SHP77 (cell line): ENCODE measurements at places on chromosomes 5 and 9.

DNA sequence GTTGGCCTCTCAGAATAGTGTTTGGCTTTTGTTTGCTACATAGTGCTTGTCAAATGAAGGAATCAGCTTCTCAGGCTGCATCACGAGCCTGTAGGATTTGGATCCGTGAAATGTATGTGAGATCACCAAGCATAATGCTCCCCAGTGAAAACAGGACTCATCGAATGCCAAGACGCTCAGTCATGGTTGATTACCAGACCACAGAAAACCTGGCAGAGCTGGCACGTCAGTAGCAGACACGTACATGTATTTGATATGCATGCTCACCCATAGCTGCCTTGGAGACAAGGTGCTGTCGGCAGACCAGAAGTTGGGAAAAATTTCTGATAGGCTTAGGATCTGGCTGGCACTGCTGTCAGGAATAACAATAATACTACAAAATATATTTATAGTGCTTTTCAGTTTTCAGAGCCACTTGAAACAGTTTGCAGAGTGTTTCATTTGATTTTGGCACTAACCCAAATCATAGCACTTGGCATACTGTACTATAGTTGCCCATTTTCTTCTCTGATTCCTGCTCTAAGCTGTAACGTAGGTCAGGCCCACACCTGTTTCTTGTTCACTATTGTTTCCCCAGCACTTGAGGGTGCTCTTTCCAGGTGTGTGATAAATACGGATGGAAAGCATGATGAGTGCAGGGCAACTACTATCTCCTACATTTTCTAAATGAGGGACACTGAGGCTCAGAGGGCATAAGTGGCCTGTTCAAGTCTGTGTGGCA is 226.1 kb downstream of the NR3C1 start:
- DNase-seq, result peak; percentile 86

GRCh38 chr9:87671925-87672324 is 54.0 kb upstream of the CTSL start:
- no peak for DNase-seq

DNA sequence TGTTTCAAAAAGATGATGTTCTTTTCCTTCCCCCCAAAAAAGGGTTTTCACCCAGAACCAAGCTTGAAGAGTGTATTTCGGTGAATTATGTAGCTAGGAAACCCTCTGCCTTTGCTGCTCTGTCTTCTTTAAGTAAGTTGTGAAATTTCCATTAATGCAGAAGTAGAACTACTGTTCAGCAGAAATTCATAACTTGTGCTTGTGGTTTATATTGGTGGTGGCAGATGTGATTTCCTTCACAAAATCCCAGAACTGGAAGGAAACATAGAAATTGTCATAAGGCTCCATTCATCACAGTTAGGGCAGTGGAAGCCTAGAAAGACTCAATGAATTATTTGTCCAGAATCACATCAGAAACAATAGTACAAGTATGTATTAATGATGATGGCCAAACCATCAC is 42.1 kb upstream of the DAB2 start:
- DNase-seq, result no peak

- DNase-seq, result no peak
These were observed 208.8 kb downstream of the SAXO1 start for GRCh38 chr9:18824095-18824666.

DNA sequence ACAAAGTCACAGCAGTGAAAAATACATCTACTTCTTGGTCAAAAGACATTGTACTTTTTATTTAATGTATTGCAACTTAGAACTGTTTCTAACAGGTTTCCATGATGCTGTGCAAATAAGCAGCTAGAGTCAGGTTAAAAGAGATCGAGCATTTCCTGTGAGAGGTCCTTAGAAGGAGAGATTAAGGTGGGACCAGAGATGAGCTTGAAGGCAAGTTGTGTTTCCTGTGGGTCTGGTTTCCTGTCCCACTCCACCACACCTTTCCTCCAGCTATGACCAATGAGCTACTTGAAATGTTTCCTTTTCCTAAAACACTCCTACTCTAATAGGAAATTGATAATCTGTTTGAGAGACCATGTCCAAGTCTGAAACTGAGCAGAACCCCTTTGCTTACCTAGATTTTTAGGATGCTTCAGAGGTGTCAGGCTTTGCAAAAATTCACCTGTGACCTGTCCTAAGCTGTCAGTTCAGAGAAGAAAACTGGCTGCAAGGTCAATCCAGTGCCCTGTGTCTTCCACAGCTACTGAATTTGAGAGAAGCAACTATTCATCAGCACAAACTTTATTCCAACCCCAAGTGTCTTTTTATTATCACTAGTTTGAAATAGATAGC is 13.1 kb upstream of the RLN1 start:
- no peak for DNase-seq

GRCh38 chr9:16970321-16970720 is 99.9 kb upstream of the BNC2 start:
- no peak for DNase-seq

GRCh38 chr5:144141585-144141984 is 28.9 kb downstream of the YIPF5 start:
- DNase-seq, result no peak

- no peak for DNase-seq
These were observed 1.1 kb downstream of the PTGER4 start for GRCh38 chr5:40680741-40681362.

GRCh38 chr9:94153905-94154304 is 69.6 kb downstream of the PTPDC1 start:
- DNase-seq, result no peak

DNA sequence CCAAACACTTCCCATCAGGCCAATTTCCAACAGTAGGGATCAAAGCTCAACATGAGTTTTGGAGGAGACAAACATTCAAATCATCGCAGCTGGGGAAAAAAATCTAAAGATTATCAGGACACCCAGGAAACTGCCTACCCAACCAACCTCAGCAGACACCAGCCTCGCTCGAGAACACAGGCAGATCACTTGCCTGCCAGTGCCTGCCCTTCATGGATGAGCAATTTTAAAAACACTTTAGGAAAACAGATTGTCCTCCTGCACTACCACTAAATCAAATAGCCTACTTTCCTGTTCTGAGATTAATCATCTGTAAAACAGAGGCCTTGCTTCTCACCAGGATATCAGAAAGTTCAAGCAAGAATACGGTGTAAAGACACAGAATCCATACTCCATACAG is 14.7 kb upstream of the TMEM174 start:
- DNase-seq, result no peak

DNA sequence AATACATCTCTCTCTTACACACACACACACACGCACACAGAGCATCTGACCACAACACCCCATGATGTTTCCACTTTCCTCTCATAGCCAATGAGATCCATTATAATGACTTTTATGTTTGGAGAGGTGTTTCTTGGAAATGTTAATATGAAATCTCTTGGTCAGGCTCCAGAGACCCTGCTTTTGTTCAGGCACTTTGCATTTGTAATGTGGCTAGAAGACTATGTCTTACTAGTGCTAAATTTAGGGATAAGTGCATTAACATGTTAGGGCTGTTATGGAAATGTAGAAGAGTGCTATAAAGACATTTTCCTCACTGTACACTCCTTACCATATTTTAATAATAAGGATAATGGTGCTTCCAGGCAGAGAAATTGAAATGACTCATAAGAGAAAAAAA is 3.8 kb downstream of the CDH9 start:
- DNase-seq, result no peak

DNA sequence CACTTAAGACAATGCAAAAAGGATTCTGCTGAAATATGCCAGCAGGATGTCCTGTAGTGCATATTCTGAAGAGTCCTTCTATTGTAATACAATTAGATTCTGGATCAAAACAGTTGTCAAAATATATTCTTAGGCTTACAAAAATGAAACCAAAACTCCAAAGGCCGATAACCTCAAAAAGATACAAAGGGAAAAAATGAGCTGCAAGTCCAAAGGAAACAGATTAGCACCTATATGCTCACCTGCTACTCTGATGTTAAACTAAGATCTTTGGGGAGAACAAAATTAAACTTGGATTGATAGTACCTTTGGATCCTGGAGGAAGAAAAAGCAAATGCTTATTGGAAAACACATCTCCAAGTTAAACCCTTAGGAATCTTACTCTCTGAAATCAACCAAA is 397.1 kb downstream of the SPATA31D1 start:
- DNase-seq, result no peak

DNA sequence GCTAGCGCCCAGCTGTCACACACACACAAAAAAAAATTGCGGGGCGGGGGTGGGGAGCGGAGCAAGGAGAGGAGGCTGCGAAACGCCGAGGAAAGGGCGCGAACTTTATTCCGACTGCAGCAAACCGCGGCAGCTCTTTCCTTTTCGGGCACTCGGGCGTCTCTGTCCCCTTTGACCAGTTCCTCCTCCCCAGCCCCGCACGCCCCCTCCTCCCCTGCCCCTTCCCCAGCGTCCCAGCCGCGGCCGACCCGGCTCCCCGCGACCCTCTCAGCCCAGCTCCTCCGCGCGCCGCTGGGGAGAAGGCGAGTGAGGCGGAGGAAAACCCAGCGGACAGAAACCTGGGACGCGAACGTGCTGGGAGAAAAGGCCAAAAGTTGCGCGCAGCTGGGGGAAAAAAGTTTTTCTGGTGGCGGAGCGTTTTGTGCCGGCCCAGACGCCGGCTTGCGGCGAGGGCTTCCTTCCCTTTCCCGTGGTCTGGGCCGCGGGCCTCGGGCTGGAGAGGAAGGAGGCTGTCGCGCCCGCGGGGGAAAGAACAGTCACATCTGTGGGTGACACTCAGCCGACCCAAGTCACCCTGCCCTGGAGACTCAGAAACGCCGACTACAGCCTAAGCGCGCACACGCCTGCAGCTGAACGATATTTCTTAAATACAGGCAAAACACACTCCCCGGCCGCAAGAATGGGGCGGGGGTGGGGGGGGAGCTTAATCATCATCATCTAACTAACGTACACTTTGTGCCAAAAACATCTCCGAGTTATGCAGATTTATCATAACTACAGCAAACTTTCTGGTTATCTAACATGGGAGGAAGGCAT is 1.1 kb upstream of the BNC2 start:
- DNase-seq, result no peak

DNA sequence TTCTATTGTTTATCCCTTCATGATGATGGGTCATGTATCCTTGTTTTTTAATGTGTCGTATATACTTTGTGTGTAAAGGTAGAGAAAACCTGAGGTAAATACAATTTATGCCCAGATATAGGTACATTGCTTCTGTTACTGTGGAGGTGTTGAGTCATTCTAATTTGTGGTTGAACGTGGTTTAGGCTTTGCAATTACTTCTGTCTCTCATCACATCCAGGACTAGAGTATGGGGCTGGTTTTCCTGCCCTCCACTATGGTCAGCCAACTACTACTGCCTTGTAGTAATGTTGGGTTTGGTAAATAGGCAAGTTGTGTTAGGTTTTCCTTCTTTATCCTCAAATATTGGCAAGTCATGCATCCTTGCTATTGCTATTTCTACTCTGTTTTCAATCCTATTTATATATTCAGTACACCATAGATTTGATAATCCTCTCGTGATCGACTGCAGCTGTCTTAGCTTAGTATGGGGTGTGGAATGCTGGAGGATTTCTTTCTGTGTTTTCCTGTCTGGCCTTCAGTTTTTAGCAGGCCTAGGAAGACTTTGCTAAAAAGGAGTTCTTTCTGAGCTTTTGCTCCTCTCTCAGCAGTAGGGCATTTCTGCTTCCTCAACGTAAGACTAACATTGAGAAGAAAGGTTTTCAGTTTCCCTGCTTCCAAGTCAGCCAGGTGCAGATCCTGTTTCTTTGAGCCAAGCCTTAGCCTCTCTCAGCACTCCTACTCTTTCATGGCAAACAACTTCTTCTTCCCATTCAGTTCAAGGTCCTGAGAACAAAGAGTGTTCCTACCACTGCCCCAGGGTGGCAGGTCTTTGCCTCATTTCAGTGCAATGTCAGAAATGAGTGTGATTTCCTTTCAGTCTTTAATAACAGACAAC is 844.4 kb upstream of the CDH18 start:
- no peak for DNase-seq

DNA sequence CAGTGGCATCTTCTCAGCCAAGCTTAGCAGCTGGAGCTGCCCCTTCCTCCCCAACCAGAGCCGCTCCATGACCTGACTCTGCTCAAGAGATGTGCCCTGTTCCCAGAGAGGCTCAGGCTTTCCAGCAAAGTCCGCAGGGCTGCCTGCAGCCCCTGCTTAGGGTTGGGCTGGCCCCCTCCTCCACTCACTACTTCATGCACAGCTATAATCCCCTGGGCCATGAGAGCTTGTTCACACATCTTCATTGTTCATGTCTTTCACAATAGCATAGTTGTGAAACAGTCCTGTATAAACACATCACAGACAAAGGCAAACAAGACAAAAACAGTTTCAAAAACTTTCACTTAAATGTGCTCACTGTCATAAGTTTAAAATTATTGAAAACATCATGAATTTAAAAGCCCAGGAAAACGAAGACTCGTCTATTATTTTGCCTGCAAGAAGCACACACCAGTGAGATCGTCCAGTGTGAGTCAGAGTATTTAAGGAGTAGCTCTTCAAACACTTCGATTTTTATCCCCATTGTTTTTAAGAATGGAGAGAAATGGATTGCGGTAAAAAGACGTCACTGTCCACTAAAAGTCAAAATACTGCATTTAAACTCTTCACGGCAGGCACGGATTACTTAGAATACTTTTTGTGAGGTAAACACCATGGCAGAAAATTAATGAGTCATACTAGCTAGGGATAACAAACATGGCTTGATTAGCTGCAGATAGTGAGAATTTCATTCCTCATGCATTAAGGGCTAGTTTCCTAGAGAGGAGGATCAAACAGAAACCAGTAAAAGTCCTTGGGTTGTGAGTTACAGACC is 40.7 kb upstream of the S1PR3 start:
- DNase-seq, result no peak

GRCh38 chr5:57368010-57368409 is 114.6 kb downstream of the ACTBL2 start:
- no peak for DNase-seq

- no peak for DNase-seq
These were observed 248.6 kb upstream of the NREP start for GRCh38 chr5:112005623-112005930.

GRCh38 chr9:82412586-82413305 is 424.2 kb downstream of the SPATA31D1 start:
- DNase-seq, result no peak

GRCh38 chr9:135790356-135790755 is 88.4 kb downstream of the KCNT1 start:
- DNase-seq, result no peak

DNA sequence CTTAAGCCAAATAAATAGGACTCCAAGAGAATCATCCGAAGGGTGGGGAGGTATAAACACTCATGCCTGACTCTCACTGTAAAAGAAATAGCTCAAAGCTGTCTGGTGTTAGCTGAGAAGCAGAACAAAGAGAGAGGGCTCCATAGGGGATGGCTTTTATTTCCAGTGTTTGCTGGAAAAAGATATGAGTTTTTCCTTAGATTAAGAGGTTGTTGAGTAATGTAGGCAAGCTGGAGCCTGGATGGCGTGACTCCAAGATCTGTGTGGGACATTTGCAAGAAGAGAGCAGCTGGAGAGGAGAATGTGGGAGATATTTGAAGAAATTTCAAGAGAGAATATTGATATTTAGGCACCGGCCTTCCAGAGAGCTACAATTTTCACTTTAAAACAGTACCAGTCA is 793.7 kb upstream of the RGMB start:
- DNase-seq, result no peak

- DNase-seq, result no peak
These were observed 51.9 kb downstream of the COL27A1 start for GRCh38 chr9:114207034-114207810.
